ENCODE measurements at places on chromosomes 3 and 15.

DNA sequence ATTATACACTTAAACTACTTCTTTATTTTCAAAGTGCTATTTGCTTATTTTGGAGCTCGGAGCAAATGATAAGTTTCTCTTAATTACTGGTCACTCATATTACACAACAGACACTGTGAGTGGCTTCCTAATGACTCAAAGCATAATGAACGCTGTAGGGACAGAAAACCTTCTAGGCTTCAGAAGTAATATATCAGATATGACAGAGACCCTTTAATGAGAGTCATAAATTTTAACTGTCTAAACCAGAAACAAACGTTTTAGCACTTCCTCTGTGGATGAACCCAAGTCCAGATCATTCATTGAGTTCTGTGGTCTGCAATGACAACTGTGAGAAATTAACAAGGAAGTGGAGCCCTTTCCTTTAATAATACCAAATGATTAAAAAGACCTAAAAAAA lies 66.6 kb downstream of the ARPP21 start:
- DNase-seq = no peak

- DNase-seq = no peak
Observed at GRCh38 chr15:74889390-74889882, 406 bp upstream of the MPI start.

GRCh38 chr3:105615814-105616213 lies 249.1 kb downstream of the ALCAM start:
- no peak for DNase-seq

- DNase-seq = no peak
Observed at GRCh38 chr15:94777037-94777436, 545.7 kb downstream of the MCTP2 start.

GRCh38 chr3:99753268-99753975 lies 64.2 kb upstream of the CMSS1 start:
- peak; percentile 13 for DNase-seq

- no peak for DNase-seq
Observed at GRCh38 chr3:141052201-141053069, 1.3 kb downstream of the SPSB4 start.

DNA sequence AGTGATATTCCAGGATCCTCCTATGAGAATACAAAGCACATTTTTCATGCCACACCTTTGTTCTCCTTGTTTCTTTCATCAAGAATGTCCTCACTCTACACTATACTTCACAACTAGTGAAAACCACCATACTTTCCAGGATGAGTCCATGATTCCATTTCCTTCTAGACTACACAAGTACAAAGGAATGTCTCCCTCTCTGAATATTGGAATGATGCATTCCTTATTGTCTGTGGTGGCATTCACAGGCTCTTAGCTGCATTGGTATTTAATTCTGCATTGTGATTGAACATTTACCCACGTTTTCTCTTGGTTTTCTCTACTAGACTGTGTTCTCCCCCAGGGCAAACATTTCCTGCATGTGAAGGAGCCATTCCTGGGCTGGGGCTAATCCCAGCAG lies 217.5 kb downstream of the RAP2B start:
- no peak for DNase-seq

DNA sequence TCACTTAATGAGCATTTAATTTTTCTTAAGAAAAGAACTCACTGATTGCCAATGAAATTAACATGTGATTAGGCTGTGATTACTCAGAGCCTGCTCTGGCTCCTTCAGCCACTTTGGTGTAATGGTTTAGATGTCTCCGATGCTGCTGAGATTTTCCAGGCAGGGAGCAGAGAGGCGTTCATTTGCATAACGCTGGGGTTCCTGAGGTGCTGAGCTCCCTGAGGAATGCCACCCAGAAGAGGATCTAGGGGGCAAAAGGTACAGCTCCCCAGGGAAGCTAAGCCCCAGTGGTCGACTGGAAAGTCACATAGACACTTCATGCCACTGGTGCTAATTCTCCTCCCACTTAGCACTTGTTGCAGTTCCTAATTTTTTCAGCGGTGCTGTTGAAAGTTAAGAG lies 119.5 kb downstream of the USP13 start:
- no peak for DNase-seq

Data from NK-92 treated with Interleukin-12 subunit alpha and Interleukin-12 subunit beta, amount 100 ng/mL, for 24 hours (cell line).